ENCODE measurements at places on chromosomes 1 and 21. TPM values are rescaled to one million over a fixed set of nuclear protein-coding genes. Genes with fewer than 3 reads are reported as not detected.

- DNase-seq: no peak
Observed at GRCh38 chr1:10827377-10828333, 31.2 kb upstream of the CASZ1 start.

DNA sequence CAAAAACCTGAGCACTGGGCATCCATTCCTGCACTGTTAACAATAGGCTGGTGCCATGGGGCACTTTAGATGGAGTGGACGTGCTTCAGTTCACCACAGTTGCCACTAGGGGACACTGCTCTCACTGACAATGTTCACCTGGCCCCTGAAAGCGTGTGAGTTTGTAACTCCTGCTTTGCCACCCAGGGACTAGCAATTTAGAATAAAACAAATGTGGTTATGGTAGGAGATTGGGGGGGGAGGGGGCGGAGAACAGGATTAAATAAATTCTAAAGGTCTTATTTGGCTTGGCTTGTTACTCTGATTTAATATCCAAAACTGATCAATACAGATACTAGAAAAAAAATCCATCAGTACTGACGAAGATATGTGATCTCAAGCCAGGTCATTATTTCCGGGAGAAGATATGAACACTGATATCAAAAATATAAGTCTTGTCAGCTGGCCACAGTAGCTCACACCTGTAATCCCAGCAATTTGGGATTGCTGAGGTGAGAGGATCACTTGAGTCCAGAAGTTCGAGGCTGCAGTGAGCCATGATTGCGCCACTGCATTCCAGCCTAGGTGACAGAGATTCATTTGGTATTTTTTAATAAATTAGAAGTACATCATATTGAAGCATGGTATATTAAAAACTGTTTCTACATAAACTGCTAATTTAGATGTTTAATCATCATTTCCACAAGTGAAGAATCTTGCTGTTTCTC, 23.2 kb downstream of the INTS7 start:
- peak; percentile 79 for DNase-seq

DNA sequence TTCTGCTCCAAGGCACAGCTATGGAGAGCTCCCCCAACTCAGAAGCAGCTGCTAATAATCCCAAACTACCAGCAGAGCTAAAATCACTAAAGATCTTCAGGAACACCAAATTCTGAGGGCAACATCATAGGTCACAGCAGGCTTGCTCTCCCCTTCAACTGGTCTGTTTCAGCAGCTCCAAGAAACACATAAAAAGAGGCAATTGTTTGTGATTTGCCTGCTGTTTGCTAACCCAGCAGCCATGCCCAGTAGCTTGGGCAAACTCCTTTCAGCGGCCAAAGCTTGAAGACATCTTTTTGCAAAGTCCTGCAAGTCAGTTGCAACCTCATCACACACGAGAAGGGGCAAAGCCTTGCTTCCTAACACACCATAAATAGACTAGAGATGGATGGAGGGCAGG, 8.9 kb downstream of the ERI3 start:
- DNase-seq: peak; percentile 38

DNA sequence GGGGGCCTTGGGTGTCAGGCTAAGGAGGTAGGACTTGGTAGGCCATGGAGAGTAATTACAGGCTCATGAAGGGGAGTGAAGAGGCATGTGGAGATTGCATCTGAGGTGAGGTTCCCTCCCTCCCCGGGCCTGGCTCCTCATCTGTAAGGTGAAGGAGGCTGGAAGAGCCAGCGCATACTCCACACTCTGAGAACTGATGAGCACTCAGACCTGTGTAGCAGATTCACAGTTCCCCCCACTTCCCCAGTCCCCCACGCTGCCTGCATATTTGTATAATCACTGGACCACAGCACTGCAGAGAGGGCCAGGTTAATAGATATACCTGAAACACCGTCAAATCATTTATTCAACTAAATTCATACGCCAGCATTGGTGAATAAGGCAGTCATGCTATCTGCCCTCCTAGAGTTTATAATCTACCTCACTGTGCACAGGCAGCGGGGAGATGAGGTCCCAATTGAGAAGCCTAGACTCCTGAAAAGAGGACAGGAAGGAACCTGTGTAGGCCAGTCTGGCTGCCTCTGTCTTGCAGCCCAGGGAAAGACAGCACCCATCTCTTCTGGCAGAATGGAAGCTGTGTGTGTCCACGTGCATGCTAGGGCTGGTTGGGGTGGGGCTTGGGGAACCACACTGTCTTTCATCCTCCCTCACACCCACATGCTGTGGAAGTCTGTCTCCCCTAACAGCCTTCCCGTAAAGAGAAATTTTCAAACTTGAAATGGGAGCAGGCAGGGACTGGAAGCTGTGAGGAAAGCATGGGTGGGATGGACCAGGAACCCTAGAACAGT, 110.6 kb upstream of the ATP1A1 start:
- DNase-seq: peak; percentile 16

GRCh38 chr1:18446751-18447150, 34.0 kb upstream of the KLHDC7A start:
- no peak for DNase-seq

DNA sequence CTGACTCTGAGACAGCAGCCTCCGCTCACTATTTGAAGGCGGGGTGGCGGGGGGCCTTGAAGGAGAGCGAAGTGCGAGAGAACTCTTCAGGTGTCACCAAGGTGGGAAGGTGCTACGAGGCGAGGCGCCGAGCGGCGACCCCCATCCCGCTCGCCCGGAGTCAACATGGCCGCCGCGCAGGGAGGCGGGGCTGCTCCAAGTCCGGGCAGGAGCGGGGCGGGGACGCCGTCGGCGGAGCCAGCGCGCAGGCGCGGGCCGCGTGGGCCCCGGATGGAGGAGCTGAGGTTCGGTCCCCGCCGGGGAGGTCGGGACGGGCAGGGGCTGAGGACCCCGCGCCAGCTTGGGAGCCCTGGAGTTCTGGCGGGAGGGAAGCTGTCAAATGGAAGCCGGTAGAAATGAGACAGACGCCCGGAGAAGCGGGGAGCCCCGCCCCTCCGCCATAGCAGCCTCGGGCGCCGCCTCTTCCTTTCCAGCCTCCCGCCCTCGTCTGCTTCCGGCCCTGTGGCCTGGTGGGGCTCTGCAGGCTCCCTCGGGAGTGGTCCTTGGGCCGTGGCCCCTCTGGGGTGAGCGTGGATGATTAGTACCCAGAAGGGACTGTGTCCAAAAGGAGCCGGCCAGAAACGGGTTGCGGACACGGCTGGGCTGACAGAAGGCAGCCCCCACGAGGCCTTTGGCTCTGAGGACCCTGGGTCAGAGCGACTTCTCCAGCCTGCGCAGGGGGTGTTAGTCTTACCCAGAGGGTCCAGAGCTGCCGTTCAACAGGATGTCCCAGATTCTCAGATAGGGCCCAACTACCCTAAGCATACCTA, at the start of gene PIGV:
TSS of gene PIGV (plus strand) at position 245 of the 809 bp plus-strand sequence. CDS start 2,866 bp downstream, outside the sequence.
- peak; percentile 87 for DNase-seq

- no peak for DNase-seq
Observed at GRCh38 chr1:219126377-219126776, 47.3 kb upstream of the LYPLAL1 start.

GRCh38 chr1:1020415-1021009, 592 bp downstream of the AGRN start:
- DNase-seq: no peak

DNA sequence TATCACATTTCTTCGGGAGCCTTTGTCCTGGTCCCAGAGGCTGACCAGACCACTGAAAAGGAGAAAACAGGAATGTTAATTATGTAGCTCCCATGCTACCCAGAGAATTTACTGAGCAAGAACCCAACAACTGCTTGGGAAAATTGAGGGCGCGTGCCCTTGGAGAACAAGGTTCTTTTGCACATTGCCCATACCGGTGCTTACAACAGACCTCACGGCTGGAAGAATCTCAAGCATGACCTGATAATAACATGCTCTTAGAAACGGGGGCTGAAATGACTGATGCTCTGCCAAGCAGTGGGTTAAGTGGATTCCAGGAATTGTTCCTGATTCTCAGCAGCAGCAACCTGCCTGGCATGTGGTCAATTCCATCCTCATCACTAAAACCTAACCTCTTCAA, 49.3 kb upstream of the AJAP1 start:
- DNase-seq: no peak

DNA sequence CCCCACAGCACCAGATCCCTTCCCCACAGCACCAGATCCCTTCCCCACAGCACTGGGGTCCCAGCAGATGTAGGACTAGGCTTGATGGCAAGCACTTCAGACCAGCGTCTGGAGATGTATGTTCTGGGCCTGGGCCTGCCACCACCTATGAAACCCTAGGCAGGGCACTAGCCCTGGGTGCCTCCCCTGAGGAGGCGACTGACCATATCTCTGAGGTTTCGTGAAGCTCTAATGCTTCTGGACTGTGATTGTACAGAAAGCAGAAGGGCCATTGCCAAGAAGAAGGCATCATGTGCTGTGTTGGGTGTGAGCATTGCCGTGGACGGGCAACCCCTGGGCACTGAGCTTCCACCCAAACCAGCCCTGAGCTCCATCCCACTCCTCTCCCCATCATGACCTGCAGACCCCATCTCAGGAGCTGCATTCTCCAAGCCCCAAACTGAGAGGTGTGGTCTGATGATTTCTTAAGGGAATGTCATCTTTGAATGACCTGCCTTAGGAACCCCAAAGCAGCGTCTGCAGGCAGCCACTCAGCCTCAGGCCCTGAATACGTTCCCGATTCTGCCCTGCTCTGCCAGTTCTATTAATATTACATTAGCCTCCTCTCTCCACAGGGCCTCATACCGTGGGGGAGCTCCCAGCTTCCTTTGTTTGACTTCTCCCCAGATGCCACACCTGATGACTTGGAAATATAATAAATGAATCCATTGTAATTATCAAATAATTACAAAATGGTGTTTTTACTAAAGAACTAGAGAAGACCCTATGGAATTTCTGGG, 163.4 kb downstream of the TRIM33 start:
- DNase-seq: no peak

DNA sequence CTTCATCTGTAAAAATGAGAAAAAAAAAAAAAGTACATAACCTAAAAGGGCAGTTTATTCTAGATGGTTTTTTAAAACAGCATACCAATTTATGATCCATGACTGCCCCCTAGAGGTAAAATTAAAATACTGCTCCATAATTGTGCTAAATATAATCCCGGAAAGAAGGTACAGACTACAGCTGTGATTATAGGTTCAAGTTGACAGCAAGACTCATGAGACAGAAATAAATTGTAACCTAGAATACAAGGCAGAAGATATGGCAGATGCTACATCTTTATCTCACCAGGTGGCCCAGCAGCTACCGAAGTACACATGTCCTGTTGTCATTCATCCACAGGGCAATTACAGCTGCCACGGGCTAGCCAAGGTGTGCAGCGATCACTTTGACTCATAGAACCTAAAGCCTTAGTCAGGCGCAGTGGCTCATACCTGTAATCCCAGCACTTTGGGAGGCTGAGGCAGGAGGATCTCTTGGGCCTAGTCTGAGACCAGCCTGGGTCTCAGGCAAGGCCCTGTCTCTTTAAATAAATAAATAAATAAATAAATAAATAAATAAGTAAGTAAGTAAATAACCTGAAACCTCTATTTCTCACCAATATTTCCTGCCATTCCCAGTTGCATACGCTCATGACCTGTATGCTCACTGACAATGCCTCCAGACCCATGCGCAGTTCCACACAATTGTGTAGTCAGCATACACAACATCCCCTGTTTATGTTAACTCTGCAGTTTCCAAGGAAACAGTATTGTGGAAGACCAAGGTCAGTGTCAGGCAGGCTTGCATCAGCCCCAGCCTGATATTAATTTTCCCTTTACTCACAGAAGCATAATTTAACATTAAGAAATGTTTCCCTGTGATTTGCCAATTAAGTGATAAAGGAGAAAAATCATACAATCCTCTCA, 18.3 kb upstream of the PPIE start:
- peak; percentile 83 for DNase-seq

DNA sequence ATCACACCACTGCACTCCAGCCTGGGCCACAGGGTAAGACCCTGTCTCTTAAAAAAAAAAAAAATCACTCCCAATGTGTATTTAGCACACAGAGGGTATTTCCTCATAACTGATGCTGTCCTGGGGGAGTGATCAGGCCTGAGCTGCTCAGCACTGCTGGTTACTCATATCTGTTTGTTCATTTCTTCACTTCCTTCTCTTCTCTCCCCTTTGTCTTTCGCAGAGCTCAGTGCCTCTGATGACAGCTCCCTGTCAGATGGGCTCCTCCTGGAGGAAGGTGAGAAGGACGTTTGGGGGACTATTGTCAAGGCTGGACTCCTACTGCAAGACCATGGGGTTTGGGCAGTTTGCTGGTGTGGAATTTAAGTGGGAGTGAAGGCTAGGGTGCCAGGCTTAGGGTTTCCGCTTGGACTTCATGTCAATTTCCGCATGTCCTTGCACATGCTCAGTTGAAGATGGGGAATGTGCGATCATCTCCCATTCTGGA, 13.0 kb downstream of the INAVA start:
- no peak for DNase-seq

DNA sequence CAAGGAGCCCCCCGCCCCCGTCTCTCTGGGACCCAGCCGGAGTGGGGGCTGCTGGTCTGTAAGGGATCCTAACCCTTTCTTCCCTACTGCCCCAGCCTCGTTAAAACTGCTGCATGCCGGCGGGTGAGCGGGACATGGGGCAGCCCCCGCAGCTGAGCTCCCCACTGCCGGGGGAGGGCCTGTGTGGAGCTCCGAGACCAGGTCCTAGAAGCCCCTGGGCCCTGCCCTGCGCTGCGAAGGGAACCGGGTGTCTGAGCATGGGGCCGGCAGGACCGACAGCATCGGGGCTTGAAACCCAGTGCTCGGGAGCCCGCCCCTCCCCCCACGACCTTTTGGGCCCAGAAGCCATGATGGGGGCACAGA, 9.2 kb upstream of the COL6A1 start:
- no peak for DNase-seq

- DNase-seq: no peak
Observed at GRCh38 chr1:26779098-26779668, 8.6 kb upstream of the PIGV start.

DNA sequence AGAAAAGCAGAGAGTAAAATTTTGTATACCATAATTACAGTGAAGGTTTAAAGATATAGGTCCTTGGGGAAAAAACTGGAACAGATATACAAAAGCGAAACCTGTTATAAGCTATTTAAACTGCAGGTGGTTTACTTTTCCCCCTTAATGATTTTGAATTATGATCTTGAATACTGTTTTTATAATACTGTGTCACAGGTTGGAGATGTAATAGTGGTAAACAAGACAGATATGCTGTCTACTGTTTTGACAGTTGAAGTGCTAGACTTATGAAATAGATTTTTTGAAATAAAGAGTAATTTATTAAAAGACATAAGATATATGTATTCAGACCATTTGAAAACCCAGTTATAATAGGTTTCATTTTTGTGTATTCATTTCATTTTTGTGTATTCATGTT, 129.4 kb downstream of the CD247 start:
- DNase-seq: no peak

DNA sequence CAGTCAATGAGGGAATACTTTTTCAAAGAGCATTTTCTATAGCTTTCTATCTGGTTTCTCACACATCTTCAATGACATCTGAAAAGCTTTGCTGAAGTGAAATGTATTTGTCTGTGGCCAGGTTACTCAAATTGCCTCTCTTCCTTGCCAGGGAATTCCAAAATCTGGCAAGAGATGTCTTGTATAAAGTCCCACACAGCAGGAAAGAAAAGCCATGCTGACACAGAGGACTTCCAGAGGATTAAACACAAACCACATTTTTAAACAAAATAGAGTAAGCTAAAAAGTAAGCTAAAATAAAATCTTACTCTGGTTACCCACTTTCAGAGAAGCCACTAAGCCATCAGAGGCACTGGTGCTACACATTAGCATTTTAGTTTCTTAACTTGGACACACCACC, 93.1 kb upstream of the BCAR3 start:
- DNase-seq: peak; percentile 62

- DNase-seq: no peak
Observed at GRCh38 chr1:172903581-172904220, 147.0 kb downstream of the TNFSF18 start.

CEP85 gene
- total RNA-seq: 22.6 TPM

KANK4 gene
- total RNA-seq: 0.21 TPM

EXO1 gene
- total RNA-seq: 1.3 TPM

STIL gene
- total RNA-seq: 1.4 TPM

NTMT2 gene
- not detected for total RNA-seq
